ENCODE measurements at places on chromosomes 3 and 15.

- no peak for DNase-seq
Observed at GRCh38 chr15:98083203-98083910, 122.9 kb downstream of the ARRDC4 start.

- no peak for DNase-seq
Observed at GRCh38 chr15:98169551-98169950, 209.0 kb downstream of the ARRDC4 start.

DNA sequence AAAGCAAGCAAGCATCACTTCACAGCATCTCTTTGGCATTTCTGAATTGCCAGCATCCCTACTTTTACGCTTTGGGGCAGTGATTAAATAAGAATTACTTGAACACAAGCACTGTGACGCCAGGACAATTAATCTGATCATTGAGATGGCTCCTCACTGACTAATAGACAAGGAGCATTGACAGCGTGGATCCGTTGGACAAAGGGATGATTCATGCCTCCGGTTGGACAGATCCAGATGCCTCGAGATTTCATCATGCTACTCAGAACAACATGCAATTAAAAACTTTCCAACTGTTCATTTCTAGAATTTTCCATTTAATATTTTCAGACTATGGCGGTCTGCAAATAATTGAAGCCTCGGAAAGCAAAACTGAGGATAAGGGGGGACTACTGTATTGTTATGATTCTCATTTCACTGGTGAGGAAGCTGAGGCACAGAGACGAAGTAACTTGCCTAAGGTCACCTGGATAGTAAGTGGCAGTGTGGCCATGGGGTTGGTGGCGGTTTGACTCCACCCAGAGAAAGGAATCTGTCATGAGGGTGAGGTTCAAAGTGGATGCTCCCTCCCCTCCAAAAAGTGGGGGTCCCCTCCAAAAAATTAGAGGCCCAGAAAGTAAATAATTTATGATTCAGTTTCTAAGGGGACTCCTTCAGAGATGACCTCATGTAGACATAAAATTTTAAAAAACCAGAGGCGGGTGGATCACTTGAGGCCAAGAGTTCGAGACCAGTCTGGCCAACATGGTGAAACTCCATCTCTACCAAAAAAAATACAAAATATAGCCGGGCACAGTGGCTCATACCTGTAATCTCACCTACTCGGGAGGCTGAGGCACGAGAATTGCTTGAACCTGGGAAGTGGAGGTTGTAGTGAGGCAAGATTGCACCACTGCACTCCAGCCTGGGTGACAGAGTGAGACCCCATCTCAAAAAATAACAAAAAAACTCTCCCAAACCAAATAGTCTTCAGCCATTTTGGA lies 12.3 kb upstream of the PGPEP1L start:
- DNase-seq = no peak

DNA sequence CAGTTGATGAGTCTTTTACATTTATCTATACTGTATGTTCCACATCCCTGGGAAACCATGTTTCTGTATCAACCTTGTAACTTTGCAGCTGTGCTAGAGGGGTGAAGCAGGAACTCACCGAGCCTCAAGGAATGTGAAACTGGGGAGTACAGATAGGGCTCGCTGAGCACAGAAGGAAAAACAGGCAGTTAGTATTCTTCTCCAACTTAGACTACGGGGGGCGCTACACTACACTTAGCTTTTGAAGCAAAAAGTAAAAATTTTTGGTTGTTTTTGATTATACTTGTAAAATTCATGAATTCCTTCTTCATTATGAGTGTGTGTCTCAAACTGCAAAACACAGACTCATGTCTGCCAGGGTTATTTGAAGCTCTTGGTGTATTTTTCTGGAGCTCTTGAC lies 132.7 kb upstream of the RGMA start:
- no peak for DNase-seq

GRCh38 chr3:12195231-12195630 lies 36.5 kb upstream of the TIMP4 start:
- DNase-seq = no peak

DNA sequence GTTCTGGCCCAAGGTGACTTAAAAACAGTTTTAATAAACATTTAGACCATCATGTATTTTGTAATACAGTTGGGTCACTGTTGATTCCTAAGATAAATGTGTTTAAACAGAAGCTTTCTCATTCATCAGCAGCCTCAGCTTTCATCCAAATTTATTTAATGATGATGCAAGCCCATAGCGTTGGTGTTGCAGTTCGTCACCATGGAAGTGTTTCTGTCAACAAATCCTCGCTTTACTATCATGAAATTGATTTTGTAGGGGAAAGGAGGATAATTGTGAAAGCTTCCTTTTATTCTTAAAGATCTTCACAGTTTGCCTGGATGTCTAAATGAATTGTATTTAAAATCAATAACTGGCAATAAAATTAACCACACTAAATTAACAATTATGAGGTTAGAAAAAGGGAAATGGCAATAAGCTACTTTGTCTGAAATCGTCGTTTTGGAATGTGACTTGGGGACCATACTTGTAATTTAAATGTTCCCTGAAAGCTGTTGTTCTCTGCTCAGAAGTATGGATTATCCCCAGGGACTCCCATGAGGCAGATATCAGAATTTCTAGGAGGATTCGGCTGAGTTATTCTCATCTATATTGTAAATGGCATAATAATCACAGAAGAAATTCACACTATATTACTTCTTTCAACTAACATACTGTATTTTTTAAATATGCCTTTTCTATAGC lies 29.0 kb downstream of the CMSS1 start:
- DNase-seq = no peak

DNA sequence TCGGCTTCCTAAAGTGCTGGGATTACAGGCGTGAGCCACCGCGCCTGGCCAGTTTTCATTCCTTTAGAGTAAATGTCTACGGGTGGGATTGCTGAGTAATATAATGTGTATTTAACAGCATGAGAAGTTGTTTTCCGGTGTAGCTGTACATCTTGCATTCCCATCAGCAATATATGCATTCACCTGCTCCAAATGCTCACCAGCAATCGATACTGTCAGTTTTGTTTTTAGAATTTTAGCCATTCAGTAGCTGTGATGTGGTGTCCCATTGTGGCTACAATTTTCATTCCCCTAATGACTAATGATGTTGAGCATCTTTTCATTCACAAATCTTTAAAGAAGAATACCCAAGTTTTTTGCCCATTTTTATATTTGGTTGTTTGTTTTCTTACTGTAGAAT lies 134.8 kb upstream of the RGMA start:
- no peak for DNase-seq

DNA sequence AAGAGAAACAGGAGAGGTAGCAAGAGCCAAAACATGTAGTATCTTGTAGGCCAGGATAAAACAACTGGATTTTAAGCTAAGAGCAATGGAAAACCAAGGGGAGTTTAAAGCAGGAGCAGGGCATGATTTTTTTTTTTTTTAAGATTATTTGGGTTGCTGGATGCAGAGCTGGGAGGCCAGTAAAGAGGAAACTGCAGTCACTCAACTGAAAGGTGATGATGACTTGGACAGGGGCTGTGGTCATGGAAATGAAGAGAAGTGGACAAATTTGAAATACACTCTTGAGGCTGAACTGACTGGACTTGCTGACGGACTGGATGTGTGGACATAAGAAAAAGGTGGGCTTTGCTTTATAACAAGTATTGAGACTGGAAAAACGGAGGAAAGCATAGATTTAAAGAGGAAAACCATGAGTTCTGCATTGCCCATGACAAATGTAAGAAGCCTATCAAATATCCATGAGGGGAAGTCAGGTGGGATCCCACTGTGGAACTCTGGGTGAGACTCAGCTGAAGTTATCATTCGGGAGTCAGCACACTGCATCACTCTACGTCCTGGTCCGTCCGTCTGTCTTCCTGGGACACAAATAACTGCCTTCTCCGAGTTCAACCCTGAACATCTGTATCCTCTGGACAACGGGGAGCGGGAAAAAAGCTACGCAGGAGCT lies 688 bp downstream of the XPC start:
- DNase-seq = no peak
